WTC11 (cell line): ENCODE measurements at places on chromosomes 12 and 14. TPM values are rescaled to one million over a fixed set of nuclear protein-coding genes. Genes with fewer than 3 reads are reported as not detected.

DNA sequence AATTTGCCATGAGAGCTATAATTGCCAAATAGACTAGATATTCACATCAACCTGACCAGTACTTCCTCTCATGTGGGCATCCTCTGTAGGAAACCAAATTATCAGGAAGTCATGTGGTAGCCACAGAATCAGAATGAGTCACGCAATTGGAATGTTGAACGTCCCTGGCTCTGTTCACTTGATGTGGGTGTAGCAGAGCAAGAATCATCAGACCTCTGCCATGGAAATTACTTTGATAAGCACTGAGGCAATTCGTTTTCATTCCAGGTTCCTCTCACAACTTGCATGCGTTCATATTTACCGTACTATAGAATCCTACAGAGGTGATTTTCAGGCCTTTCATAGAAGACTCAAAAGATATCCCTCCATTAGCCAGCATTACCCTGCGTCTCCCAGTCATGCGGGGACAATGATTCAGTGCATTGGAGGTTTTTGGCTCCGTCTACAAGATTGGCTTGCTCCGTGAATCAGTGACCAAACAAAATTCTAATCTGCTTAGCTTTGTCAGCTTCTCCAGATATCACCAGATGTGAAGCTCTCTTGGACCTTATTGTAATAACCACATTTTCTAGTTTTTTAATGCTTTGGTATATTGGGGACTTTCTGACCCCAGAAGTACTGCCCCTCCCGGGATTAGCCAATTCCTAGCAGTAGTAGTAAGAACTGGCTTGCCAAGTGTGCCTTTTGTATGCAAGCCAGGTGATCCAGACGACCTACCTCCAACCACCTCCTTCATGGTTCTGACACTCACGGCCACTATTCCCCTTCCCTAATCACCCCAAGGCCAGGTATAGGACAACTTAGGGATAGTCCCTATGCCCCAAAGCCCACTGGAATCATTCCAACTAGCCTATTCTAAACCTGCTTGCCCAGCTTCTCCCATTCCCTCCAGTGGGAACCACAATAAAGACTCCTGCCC is 133.4 kb downstream of the KICS2 start:
- H3K27me3 ChIP-seq: no peaks in the 10 kb centered on the region
- peaks cover 25% of the 10 kb centered on the region for H3K4me1 ChIP-seq
- H3K4me3 ChIP-seq: no peak overlapping the region
- H3K36me3 ChIP-seq: no peaks in the 10 kb centered on the region
- peak overlapping the region; percentile 33 for H3K27ac ChIP-seq

GRCh38 chr12:125161712-125162022 is 96.4 kb downstream of the AACS start:
- no peak for DNase-seq
- H3K27ac ChIP-seq: no peak overlapping the region
- H3K4me1 ChIP-seq: peaks cover 8% of the 10 kb centered on the region
- no peak overlapping the region for H3K4me3 ChIP-seq
- H3K27me3 ChIP-seq: no peaks in the 10 kb centered on the region; the same call in none of the 2 replicates

DNA sequence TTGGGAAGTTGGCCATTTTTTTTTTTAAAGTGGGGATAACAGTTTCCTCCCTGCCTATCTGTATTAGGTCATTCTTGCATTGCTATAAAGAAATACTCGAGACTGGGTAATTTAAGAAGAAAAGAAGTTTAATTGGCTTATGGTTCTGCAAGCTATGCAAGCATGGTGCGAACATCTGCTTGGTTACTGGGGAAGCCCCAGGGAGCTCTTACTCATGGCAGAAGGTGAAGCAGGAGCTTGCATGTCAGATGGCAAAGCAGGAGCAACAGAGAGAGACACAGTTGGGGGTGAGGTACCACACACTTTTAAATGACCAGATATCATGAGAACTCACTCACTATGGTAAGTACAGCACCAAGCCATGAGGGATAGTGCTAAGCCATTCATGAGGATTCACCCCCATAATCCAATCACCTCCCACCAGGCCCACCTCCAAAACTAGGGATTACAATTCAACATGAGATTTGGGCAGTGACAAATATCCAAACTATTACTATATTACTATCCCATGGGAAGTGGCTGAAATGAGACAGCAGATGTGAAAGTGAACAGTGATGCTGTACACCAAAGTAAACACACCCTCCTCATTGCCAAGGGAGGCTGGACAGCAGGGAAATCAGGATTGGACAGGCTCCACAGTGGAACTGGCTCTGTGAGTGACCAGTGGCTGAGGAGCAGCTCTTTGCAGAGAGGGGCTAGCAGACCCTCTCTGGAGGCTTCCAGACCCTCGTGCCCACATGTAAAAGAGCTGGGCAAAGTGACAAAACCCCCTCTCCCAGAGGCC is 40.5 kb downstream of the CRACR2A start:
- H3K4me1 ChIP-seq: peaks cover 18% of the 10 kb centered on the region
- H3K36me3 ChIP-seq: no peaks in the 10 kb centered on the region
- DNase-seq: no peak
- no peak overlapping the region for H3K27ac ChIP-seq

DNA sequence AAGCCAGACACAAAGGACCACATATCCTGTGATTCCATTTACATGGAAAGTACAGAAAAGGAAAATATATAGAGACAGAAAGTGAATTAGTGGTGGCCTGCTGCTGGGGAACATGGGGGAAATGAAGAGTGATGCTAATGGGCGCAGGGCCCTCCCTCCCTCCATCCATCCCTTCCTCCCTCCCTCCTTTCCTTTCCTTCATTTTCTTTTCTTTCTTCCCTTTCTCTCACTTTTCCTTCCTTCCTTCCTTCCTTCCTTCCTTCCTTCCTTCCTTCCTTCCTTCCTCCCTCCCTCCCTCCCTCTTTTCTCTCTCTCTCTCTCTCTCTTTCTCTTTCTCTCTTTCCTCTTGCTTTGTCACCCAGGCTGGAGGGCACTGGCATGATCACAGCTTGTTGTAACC is 37.3 kb downstream of the ARL6IP4 start:
- H3K36me3 ChIP-seq: no peaks in the 10 kb centered on the region
- DNase-seq: no peak
- no peak overlapping the region for H3K4me3 ChIP-seq

GRCh38 chr12:66197495-66197921 is 8.5 kb downstream of the IRAK3 start:
- H3K27ac ChIP-seq: no peak overlapping the region
- no peak for DNase-seq
- peaks cover 16% of the 10 kb centered on the region for H3K4me1 ChIP-seq
- H3K36me3 ChIP-seq: peaks cover 7% of the 10 kb centered on the region; the same call in 1 of the 2 replicates
- no peak overlapping the region for H3K4me3 ChIP-seq
- no peaks in the 10 kb centered on the region for H3K27me3 ChIP-seq

DNA sequence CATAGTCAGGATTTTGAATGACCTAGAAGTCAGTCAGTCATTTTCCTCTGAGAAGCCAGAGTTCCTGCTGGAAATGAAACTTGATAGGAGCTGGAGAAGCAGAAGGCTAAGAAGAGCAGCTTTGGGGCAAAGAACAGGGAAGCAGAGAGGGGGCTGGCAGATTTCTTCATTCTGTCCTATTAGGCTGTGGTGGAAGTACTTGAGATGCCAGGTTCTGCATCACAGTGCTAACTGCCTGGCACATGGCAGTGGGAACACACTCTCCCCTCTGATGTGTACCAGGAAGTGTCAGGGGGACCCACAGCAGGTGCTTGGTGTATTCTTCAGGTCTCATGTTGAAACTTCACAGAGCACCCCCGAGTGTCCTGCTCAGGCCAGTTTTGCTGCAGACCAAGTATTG is 61.0 kb downstream of the SUSD6 start:
- no peaks in the 10 kb centered on the region for H3K27me3 ChIP-seq
- H3K27ac ChIP-seq: no peak overlapping the region
- H3K36me3 ChIP-seq: no peaks in the 10 kb centered on the region
- no peak for DNase-seq
- H3K4me3 ChIP-seq: no peak overlapping the region

- H3K4me3 ChIP-seq: no peak overlapping the region
- peaks cover 39% of the 10 kb centered on the region for H3K36me3 ChIP-seq
- H3K27me3 ChIP-seq: peaks cover 29% of the 10 kb centered on the region
- peaks cover 6% of the 10 kb centered on the region; the same call in 1 of the 2 replicates for H3K4me1 ChIP-seq
- H3K27ac ChIP-seq: no peak overlapping the region
- DNase-seq: no peak
These were observed 1.9 kb upstream of the PIWIL1 start for GRCh38 chr12:130335517-130336392.

DNA sequence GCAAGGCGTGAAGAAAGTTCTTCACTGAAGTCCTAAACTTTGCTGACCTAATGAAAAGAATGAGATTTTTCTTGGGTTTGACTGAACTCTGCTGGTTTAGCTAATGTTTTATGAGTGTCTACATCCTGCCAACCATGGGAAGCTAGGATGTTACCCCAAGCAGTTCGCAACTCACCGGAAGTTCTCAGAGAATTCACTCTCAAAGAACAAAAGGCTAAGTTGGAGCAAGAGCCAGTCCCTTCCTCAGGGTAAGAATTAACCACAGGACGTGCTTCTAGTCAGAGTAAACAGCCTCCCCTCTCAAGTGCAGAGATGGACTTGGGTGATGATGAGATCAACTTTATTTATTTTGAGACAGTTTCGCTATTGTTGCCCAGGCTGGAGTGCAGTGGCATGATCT is 37.3 kb downstream of the TCHP start:
- no peak for DNase-seq
- peaks cover 26% of the 10 kb centered on the region for H3K36me3 ChIP-seq
- H3K27me3 ChIP-seq: no peaks in the 10 kb centered on the region
- H3K4me3 ChIP-seq: no peak overlapping the region
- no peaks in the 10 kb centered on the region for H3K4me1 ChIP-seq

GRCh38 chr14:21501568-21501967 is 9.6 kb downstream of the METTL3 start:
- H3K27ac ChIP-seq: peak overlapping the region; percentile 24; the same call in 1 of the 2 replicates
- peaks cover 66% of the 10 kb centered on the region for H3K36me3 ChIP-seq
- no peak for DNase-seq
- peaks cover 31% of the 10 kb centered on the region for H3K4me1 ChIP-seq
- H3K27me3 ChIP-seq: no peaks in the 10 kb centered on the region

- no peaks in the 10 kb centered on the region for H3K4me1 ChIP-seq
- H3K27me3 ChIP-seq: no peaks in the 10 kb centered on the region
- H3K27ac ChIP-seq: no peak overlapping the region
- H3K36me3 ChIP-seq: peaks cover 55% of the 10 kb centered on the region
- H3K4me3 ChIP-seq: no peak overlapping the region
- DNase-seq: no peak
These were observed 26.6 kb downstream of the ZNF410 start for GRCh38 chr14:73913256-73913655.

DNA sequence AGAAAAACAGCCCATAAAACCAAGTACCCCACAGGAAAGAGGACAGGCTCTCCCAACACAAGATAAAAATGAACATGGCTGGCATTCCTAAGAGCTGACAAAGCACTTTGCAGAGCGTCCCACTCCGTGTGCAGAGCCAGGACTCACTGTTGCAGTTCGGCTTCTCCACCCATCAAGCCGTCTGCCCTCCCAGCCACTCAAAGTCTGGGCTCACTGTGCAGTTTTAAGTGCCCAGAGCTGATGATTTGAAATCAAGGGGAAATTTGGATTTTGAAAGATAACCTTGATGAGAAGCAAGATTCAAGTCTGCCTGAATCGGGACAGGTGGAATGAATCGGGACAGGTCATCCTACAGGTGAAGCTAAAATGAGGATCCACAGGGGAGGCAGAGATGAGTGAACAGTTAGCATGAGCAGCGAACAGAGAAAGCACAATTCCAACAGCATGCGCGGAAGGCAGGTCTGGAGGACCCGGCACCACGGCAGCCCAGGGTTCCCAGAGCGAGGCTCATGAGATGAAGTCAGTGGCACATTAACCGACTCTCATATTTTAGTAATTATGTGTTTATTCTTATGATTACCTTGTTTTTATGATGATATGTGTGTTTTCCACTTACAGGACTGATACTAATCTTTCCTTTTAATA is 39.8 kb upstream of the GPR68 start:
- no peaks in the 10 kb centered on the region for H3K27me3 ChIP-seq
- no peak overlapping the region for H3K4me3 ChIP-seq
- no peak for DNase-seq
- peak overlapping the region; percentile 23; the same call in 1 of the 2 replicates for H3K27ac ChIP-seq
- no peaks in the 10 kb centered on the region for H3K4me1 ChIP-seq

GRCh38 chr14:25607192-25607591 is 557.2 kb upstream of the STXBP6 start:
- no peak overlapping the region for H3K27ac ChIP-seq
- peak overlapping the region; percentile 16; the same call in 1 of the 2 replicates for H3K4me3 ChIP-seq
- peaks cover 22% of the 10 kb centered on the region for H3K27me3 ChIP-seq
- DNase-seq: no peak
- H3K36me3 ChIP-seq: peaks cover 11% of the 10 kb centered on the region

DNA sequence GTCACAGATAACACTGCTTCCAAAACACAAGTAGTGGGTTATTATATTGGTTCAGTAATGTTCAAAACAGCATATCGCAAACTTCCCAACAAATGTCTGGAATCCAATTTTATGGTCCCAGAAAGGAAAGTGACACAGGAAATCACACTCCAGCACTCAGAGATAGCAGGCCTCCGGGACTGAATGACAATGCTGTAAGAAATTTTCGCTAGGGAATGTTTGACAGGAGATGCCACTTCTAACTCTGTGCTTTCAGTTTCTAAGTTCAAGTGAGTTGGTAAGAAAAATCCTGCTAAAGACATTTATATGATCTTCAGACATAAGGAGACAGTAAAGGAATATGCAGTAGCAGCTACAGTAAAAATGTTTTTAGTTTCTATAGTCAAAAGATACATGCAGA is 93.2 kb downstream of the SLC2A13 start:
- peak overlapping the region; percentile 45; the same call in 1 of the 2 replicates for H3K27ac ChIP-seq
- H3K4me3 ChIP-seq: no peak overlapping the region
- no peaks in the 10 kb centered on the region for H3K27me3 ChIP-seq

DNA sequence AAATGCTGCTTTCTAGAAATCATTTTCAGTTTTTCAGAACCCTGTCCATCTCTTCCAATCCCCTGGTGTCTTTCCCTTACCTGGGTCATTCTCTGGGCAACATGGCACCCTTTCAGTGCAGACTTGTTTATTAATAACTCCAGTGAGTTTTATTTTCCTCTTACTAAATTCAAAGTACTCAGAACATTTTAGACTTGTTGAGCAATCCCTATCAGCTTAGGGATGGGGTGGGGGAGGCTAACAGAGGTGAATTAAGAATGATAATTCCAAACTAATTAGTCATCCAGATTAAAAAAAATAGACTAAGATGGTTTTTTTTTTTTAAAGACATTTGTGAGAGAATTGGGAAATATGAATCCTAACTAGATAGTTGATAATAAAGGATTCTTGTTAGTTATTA is 10.7 kb downstream of the GPRC5A start:
- no peaks in the 10 kb centered on the region for H3K36me3 ChIP-seq
- peak overlapping the region; percentile 6; the same call in 1 of the 2 replicates for H3K27ac ChIP-seq
- H3K27me3 ChIP-seq: no peaks in the 10 kb centered on the region; the same call in 1 of the 2 replicates
- H3K4me3 ChIP-seq: no peak overlapping the region
- DNase-seq: no peak

The PLBD1 gene
- 31.8 to 49.6 TPM (median 32.1 TPM) in 3 replicates for total RNA-seq

The VPS37B gene
- 10.4 to 18.1 TPM (median 11.4 TPM) in 3 replicates for total RNA-seq

The TEX52 gene
- not detected in 3 replicates for total RNA-seq

The PYGL gene
- total RNA-seq: 81.0 to 107 TPM (median 101 TPM) in 3 replicates

The CPNE6 gene
- not detected in 3 replicates for total RNA-seq

The SLC41A2 gene
- 2.8 to 3.8 TPM (median 3.8 TPM) in 3 replicates for total RNA-seq

The CLEC6A gene
- 0.11 to 0.20 TPM in 2 of 3 replicates, not detected in the other for total RNA-seq
